ENCODE measurements at places on chromosomes 12 and 14. TPM values are rescaled to one million over a fixed set of nuclear protein-coding genes. Genes with fewer than 3 reads are reported as not detected.

- H3K36me3 ChIP-seq = no peaks in the 10 kb centered on the region
- no peaks in the 10 kb centered on the region for H3K4me1 ChIP-seq
- no peaks in the 10 kb centered on the region for H3K27me3 ChIP-seq
- no peak for DNase-seq
Measured at GRCh38 chr14:48792376-48793024, 793.7 kb downstream of the RPS29 start.

Gene TSHR
- not detected for total RNA-seq

GRCh38 chr12:94649349-94650142, 811 bp downstream of the TMCC3 start:
- H3K4me1 ChIP-seq = peaks cover 6% of the 10 kb centered on the region
- H3K27ac ChIP-seq = no peak overlapping the region
- no peaks in the 10 kb centered on the region for H3K36me3 ChIP-seq
- peak; percentile 84 for DNase-seq

GRCh38 chr12:108442067-108442466, 73.0 kb upstream of the FICD start:
- H3K27ac ChIP-seq = no peak overlapping the region
- H3K4me1 ChIP-seq = peaks cover 8% of the 10 kb centered on the region
- DNase-seq = no peak
- no peaks in the 10 kb centered on the region for H3K36me3 ChIP-seq

- no peaks in the 10 kb centered on the region for H3K27me3 ChIP-seq
- no peak overlapping the region for H3K4me3 ChIP-seq
- H3K27ac ChIP-seq = no peak overlapping the region
- peaks cover 26% of the 10 kb centered on the region for H3K4me1 ChIP-seq
- no peaks in the 10 kb centered on the region for H3K36me3 ChIP-seq
- no peak for DNase-seq
Measured at GRCh38 chr12:47721431-47721973, 3.8 kb downstream of the ENDOU start.

DNA sequence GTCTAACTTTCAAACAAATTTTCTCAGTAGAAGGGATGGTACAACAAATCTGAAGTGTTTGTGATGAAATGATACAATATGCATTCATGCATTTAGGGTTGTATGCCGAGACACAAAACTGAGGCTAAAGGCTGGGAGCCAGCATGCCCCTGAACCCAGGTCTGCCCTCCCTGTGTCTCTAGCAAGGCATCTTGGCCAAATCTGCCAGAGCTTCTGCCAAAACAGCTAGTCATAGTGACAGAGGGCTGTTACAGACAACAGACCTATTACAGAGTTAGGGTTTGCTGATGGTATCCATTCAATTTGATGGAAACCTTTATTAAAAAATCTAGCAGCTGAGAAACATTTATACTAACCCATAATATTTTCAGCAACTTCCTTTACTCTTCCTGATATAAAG, 11.3 kb upstream of the CHPT1 start:
- no peak overlapping the region for H3K27ac ChIP-seq
- H3K36me3 ChIP-seq = no peaks in the 10 kb centered on the region
- H3K4me3 ChIP-seq = no peak overlapping the region

GRCh38 chr14:27050208-27050607, 452.4 kb upstream of the NOVA1 start:
- no peak for DNase-seq
- no peaks in the 10 kb centered on the region for H3K27me3 ChIP-seq
- H3K36me3 ChIP-seq = no peaks in the 10 kb centered on the region
- H3K4me1 ChIP-seq = no peaks in the 10 kb centered on the region

- no peaks in the 10 kb centered on the region for H3K36me3 ChIP-seq
- no peaks in the 10 kb centered on the region for H3K4me1 ChIP-seq
- peaks cover 9% of the 10 kb centered on the region for H3K27me3 ChIP-seq
- no peak overlapping the region for H3K27ac ChIP-seq
- H3K4me3 ChIP-seq = no peak overlapping the region
Measured at GRCh38 chr12:111203446-111203845, 165.4 kb downstream of the PHETA1 start.

- peak overlapping the region; percentile 20 for H3K4me3 ChIP-seq
- H3K4me1 ChIP-seq = peaks cover 72% of the 10 kb centered on the region
- H3K27ac ChIP-seq = peak overlapping the region; percentile 77
- no peaks in the 10 kb centered on the region for H3K36me3 ChIP-seq
- H3K27me3 ChIP-seq = no peaks in the 10 kb centered on the region
Measured at GRCh38 chr14:95527387-95528002, 7.4 kb upstream of the GLRX5 start.

GRCh38 chr12:102539651-102540553, 59.5 kb upstream of the IGF1 start:
- H3K27ac ChIP-seq = peak overlapping the region; percentile 78
- H3K36me3 ChIP-seq = no peaks in the 10 kb centered on the region
- H3K27me3 ChIP-seq = no peaks in the 10 kb centered on the region
- peaks cover 36% of the 10 kb centered on the region for H3K4me1 ChIP-seq

DNA sequence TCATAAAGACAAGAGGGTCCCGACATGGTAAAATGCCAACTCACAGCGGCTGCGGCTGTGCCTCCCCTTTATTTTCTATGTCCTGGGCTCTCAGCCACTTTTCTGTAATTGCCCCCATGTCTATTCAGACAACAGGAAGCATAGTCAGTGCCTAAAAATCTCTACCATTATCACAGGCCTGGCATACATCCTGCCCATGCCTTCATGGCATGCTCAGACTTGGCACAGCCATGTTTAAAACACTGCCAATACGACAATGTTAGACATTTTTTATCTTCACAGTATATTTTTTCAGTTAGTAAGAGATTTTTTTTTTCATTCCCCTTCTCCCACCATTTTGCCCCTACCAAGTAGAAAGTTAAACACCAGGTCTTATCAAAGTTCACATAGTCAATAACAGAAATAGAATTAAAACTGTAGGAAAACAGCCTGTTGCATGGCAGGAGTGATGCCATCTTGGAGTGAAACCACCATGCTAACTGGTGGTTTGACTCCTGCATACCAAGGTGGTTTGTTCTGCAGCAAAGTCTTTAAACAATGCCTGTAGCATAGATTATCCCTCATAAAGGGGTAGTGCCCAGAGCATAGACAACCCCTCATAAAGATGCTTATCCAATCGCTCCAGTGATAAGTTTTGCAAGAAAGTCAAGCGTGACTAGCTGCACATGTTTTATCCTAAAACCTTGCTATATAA, 18.9 kb upstream of the CERS5 start:
- no peak overlapping the region for H3K4me3 ChIP-seq
- H3K27me3 ChIP-seq = no peaks in the 10 kb centered on the region
- H3K27ac ChIP-seq = peak overlapping the region; percentile 97
- DNase-seq = peak; percentile 66

DNA sequence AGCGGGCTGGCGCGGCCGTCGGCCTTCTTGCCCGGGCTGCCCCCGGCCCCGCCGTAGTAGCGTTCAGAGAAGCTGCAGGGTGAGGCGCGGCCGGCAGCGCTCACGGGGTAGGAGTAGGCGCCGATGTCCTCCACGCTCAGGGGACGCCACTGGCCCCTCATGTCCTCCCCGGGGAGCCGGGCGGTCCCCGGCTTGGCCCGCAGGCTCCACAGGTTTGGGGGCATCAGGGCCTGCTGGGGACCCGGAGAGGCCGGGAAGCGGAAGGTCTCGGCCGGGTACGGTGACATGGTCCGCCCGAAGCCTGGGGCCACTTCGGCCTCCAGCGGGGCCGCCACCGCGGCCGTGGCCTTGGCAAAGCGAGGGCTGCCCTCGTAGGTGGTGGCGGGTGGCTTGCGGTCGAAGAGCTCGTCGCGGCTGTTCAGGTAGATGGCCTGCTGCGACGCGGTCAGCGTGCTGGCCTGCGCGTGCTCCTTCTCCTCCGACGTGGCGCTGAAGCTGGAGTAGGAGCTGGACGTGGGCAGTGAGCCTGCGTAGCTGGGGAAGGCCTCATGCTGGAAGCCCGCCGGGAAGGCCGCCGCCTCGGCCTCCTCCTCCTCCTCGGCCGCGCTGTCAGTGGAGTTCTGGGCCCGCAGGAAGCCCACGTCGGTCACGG, 48.7 kb downstream of the BEGAIN start:
- H3K27me3 ChIP-seq = no peaks in the 10 kb centered on the region
- H3K4me3 ChIP-seq = peak overlapping the region; percentile 65
- no peaks in the 10 kb centered on the region for H3K4me1 ChIP-seq
- no peak overlapping the region for H3K27ac ChIP-seq
- DNase-seq = peak; percentile 72

Gene AVPR1A
- not detected for total RNA-seq

Gene GEMIN2
- 24.2 TPM for total RNA-seq

- DNase-seq = no peak
- no peaks in the 10 kb centered on the region for H3K4me1 ChIP-seq
- H3K27ac ChIP-seq = no peak overlapping the region
Measured at GRCh38 chr14:93832081-93832480, 43.8 kb upstream of the PRIMA1 start.

GRCh38 chr12:58296863-58297262, 355.5 kb downstream of the ATP23 start:
- H3K27me3 ChIP-seq = no peaks in the 10 kb centered on the region
- H3K27ac ChIP-seq = no peak overlapping the region
- H3K36me3 ChIP-seq = no peaks in the 10 kb centered on the region
- no peak overlapping the region for H3K4me3 ChIP-seq

GRCh38 chr14:33232031-33232430, 293.4 kb downstream of the NPAS3 start:
- no peak overlapping the region for H3K4me3 ChIP-seq
- no peaks in the 10 kb centered on the region for H3K36me3 ChIP-seq
- no peak overlapping the region for H3K27ac ChIP-seq

DNA sequence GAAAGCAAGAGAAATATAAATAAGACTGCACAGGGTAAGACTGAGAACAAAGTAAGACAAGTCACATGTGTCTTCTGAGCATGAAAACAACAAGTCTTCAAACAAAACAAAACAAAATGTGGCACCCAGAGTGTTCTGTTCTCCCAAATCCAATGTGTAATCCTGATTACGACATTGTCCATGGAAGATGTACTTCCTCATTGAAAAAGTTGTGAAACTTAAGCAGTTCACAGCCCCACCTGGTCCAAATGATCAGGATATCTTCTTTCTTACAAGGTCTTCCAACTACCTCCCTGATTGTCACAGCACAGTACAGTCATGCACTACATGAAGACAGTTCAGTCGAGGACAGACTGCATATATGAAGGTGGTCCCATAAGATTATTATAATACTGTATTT, 23.3 kb upstream of the NEK9 start:
- no peak overlapping the region for H3K4me3 ChIP-seq
- peaks cover 19% of the 10 kb centered on the region for H3K36me3 ChIP-seq
- H3K27me3 ChIP-seq = no peaks in the 10 kb centered on the region
- no peak for DNase-seq
- no peak overlapping the region for H3K27ac ChIP-seq

Gene NKX2-8
- not detected for total RNA-seq

Gene P2RX2
- total RNA-seq = not detected

- H3K27ac ChIP-seq = no peak overlapping the region
- H3K27me3 ChIP-seq = no peaks in the 10 kb centered on the region
- H3K36me3 ChIP-seq = no peaks in the 10 kb centered on the region
- DNase-seq = no peak
- H3K4me1 ChIP-seq = no peaks in the 10 kb centered on the region
Measured at GRCh38 chr12:102776041-102776440, 141.0 kb downstream of the PAH start.

DNA sequence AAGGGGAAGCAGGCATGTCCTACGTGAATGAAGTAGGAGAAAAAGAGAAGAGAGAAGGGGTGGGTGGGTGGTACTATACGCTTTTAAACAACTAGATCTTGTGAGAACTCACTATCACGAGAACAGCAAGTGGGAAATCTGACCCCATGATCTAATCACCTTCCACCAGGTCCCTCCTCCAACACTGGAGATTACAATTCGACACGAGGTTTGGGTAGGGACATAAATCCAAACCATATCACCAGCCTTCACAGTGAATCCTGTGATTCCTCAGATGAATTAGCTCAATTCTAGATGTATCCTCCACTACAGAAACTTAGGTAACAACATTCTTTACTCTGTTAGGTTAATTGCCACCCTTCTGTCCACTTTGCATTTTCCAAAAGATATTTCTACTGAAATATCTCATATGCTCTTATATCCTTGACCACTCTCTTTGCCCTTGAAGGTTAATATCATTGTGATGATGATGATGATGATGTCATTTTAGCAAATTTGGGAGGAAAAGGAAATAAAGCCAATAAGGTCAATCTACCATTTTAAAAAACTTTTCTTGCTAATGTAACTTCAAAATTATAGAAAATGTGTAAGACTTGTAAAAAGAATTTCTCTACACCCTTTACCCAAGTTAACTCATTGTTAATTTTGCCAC, 23.2 kb upstream of the CCNT1 start:
- no peaks in the 10 kb centered on the region for H3K36me3 ChIP-seq
- no peak overlapping the region for H3K4me3 ChIP-seq
- no peaks in the 10 kb centered on the region for H3K4me1 ChIP-seq
- peaks cover 6% of the 10 kb centered on the region for H3K27me3 ChIP-seq
- H3K27ac ChIP-seq = no peak overlapping the region

DNA sequence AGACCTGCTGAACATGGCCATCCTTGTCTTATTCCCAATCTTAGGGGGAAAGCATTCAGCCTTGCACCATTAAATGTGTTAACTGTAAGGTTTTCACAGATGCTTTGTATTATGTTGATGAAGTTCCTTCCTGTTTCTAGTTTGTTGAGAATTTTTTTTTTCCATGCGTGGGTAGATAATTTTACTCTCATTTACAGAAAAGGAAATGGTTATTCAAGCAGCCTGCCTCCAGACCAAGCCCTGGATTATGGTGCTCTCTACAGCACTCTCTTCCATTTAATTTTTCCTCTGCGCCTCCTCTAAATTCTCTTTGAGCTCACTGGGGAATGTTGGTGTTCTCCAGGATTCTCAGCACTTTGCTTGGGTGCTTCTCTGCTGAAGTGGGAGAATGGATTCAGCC, 179.3 kb upstream of the PZP start:
- H3K27me3 ChIP-seq = peaks cover 3% of the 10 kb centered on the region
- no peak overlapping the region for H3K4me3 ChIP-seq
- H3K36me3 ChIP-seq = no peaks in the 10 kb centered on the region
- DNase-seq = no peak

DNA sequence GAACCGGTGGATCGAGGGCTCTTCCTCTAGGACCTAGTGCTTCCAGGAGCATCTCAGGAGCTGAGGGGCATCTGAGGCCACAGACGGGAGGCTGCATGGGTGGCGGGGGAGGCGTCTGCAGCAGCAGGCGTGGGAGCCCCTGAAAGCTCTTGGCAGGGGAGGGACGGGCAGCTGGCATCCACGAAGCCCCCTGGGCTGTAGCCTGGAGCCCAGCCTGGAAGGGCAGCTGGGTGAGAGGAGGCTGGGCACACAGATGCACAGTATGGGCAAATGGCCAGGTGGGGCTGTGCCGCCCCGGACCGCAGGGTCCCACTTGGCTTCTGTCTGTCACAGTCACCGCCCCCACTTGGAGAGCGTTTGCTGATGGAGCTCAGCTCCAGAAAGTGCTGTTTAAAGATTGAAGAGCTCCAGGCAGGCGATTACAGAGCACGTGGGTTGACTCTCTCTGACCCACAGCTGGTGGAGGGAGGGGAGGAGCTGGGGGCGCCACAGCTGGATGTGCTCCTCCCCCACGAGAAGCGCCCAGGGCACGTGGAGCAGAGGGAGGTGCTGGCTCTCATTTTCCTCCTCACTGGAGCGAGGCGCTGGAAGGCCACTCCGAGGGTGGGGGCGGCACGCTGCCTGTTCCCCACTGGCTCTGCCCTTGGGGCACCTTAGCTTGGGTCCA, 155.0 kb upstream of the C14orf180 start:
- peak; percentile 66 for DNase-seq
- no peaks in the 10 kb centered on the region for H3K27me3 ChIP-seq
- no peaks in the 10 kb centered on the region for H3K36me3 ChIP-seq

- peaks cover 34% of the 10 kb centered on the region for H3K4me1 ChIP-seq
- H3K27ac ChIP-seq = no peak overlapping the region
- no peak for DNase-seq
- peaks cover 32% of the 10 kb centered on the region for H3K36me3 ChIP-seq
Measured at GRCh38 chr14:71647086-71647784, 285.0 kb upstream of the RGS6 start.

Gene DEPDC4
- total RNA-seq = 0.36 TPM

Gene CD69
- not detected for total RNA-seq

Data from osteoblast (primary cell).